ENCODE measurements at places on chromosomes 1 and 21.

DNA sequence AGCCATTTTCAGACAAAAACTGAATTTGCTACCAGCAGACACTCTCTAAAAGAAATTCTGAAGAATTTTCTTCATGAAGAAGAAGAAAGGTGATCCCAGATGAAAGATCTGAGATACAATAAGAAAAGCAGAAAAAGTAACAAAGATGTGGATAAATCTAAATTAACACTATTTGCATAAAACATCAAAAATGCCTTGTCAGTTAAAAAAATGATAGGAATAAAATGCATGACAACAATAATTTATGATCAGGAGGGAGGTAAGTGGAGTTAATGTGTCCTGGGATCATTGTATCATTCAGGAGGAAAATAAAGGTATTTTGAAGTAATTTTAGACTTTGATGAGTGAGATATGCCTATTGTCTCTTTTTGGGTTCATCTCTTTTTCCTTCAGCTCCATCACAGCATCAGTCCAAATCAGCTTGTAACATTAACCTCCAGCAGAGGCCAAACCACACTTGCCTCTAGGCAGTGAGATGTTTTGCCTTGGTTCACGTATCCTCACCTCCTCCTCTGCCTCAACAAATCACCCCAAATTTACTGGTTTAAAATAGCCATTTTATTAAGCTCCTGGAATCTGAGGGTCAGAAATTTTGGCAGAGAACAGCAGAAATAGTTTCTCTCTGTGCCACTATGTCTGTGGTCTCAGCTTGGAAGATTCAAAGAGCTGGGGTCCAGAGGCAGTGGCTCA, 76.9 kb upstream of the HIVEP3 start:
- no peak for DNase-seq

DNA sequence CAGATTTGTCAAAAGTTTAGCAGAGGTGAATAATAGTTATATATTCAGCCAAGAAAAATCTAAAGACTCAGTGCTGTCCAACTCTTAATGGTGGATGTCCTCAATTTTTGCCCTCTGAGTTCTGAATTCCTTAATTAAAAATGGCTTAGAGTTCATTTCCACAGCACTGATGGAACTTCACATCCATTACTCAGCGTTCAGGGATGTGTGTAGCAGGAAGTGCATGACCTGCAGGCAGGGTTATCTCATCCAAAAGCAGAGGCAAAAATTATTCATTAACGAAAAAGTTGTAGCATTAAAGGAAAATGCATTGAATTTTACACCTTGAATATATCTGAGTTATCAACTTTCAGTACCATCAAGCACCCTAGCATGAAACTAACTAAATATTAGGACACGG, 96.7 kb downstream of the ZP4 start:
- no peak for DNase-seq

- DNase-seq, result no peak
These were observed 135.5 kb downstream of the HIVEP3 start for GRCh38 chr1:41783189-41783639.

DNA sequence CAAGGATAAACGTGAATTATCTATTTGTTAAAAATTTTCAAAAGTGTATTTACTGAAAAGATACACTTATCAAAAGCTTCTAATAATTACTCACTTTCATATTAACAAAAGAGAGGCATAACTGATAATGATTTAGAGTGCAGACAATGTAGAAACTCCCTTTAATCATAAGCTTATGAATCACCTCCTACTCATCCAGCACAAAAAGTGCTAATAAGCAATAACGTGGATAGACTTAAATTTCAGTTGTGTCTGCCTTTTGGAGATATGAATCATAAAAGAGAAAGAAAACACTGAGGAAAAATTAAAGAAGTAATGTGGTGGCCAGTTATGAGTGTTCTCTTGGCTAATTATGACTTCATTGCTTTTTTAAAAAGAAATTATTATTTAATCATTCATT, 827.6 kb upstream of the B3GALT2 start:
- no peak for DNase-seq

DNA sequence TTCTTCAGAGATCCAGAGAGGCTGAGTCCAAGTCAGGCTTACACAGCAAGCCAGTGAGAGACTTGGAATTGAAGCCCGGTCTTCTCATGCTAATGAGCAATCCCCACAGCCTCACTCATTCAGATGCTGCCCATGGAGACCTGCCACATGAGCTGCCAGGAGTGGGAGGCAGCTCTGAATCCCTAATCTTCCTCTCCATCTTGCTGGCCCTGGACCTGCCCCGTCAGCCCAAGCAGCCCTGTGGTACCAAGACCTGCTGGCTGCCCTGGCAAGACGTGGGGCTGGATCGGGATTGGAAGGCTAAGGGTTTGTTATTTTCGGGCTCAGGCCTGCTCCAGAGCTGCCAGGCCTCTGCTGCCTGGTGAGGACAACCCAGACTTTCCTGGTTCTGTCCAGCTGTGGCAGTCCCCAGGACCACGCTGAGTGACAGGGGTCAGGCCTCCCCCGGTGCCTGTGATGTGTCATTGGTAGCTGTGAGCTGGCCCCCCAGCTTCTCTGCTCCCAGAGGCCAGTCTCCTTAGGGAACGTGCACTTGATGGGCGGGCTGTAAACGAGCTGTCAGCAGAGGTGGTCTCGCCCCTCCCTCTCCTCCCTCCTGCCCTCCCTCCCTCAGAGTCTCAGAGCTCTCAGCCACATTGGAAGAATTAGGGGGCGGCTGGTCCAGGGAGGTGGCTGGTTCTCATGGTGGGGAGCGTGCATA, 135.0 kb downstream of the FOXD2 start:
- no peak for DNase-seq

DNA sequence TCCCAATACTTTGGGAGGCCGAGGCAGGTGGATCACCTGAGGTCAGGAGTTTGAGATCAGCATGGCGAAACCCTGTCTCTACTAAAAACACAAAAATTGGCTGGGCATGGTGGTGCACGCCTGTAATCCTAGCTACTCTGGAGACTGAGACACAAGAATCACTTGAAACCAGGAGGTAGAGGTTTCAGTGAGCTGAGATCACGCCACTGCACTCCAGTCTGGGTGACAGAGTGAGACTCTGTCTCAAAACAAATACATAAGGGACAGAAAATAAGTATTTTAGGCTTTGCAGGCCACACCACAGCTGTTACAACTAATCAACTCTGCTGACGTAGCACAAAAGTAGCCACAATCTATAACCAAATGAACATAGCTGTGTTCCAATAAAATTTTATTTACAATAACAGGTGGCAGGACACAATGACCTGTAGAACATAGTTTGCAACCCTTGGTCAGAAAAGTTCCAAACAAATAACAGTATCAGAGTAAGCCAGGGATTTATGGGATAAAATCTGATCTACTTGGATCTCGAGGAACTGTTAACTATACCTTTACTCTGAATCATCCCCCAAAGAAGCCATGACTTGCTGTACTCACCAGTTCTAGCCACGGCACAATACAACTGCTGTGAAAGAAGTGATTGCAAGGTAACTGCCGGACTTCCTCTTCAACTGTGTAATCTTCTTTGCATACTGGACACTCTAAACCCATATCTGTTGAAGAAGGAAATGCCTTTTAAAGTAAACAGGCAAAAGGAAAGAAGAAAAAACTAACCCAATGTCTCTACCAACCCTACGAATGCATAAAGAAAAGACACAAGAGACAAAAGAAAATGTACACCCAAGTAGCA, 28.3 kb downstream of the CD160 start:
- DNase-seq, result no peak

DNA sequence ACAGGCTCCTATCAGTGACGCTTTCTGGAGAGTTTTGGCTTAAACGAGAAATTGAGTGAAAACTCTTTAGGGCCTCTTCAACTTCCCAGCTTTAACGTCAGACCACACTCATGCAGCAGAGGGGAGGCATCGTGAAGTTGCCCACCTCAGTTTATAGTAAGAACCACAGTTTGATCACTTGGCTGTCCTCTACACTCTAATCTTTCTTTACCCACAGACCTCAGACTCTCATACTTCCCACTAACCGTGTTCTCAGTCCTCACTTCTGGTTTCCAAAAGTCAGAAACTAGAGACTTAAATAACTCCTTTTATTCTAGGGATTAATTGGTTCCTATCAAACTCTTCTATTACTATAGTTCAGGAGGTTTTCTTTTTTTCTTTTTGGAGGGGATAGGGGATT, 302.2 kb downstream of the NTNG1 start:
- DNase-seq, result no peak

- no peak for DNase-seq
These were observed 107.7 kb upstream of the TMPRSS2 start for GRCh38 chr21:41615613-41616012.

- DNase-seq, result no peak
These were observed 38.3 kb upstream of the F3 start for GRCh38 chr1:94579876-94580294.

- DNase-seq, result no peak
These were observed 458.3 kb upstream of the BRINP3 start for GRCh38 chr1:190935925-190936324.

DNA sequence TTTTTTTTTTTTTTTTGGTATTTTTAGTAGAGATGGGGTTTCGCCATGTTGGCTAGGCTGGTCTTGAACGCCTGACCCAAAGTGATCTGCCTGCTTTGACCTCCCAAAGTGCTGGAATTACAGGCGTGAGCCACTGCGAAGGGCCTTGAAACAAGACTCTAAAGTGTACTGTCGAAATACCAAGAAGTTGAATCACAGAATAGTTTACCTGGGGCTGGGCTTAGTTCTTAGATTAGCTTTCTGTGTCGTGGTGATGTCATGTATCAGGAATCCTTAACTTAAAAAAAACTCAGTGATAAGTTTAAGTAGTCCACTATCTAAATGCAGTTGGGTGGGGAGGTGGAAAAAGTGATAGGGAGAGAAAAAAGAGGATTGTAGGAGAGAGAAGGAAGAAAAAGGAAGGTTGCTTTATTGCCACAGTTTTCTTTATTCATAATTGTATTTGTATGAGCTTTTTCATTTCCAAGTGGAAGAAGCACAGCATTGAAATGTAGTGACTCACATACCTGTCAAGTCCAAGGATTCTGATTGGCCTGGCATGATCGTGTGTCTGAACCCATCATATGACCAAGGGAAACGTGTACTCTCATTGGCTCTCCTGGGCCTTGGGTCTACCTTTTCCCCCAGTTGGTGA, 13.4 kb downstream of the ITSN1 start:
- no peak for DNase-seq

GRCh38 chr1:14479865-14480264, 118.6 kb upstream of the KAZN start:
- DNase-seq, result no peak

GRCh38 chr1:212487286-212487685, 54.6 kb downstream of the NENF start:
- no peak for DNase-seq

DNA sequence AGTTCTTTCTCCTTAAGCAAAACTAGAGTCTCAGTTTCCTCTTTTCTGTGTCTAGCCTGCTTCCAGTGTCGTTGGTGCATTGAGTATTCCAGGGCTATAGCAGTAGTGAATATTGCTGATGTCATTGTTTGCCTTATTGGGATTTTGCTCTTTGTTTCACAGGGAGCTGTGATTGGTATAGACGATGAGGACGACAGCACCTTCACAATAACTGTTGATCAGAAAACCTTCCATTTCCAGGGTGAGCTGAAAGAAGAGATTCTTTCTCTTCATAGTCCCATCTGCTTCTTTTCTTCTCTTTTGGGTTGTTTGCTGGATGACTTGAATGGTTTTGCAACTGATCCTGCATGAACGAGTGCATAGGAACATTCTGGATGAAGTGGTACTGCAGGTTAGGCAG, 52.4 kb downstream of the OSBPL9 start:
- no peak for DNase-seq

GRCh38 chr1:84089465-84089864, 54.6 kb upstream of the PRKACB start:
- no peak for DNase-seq

DNA sequence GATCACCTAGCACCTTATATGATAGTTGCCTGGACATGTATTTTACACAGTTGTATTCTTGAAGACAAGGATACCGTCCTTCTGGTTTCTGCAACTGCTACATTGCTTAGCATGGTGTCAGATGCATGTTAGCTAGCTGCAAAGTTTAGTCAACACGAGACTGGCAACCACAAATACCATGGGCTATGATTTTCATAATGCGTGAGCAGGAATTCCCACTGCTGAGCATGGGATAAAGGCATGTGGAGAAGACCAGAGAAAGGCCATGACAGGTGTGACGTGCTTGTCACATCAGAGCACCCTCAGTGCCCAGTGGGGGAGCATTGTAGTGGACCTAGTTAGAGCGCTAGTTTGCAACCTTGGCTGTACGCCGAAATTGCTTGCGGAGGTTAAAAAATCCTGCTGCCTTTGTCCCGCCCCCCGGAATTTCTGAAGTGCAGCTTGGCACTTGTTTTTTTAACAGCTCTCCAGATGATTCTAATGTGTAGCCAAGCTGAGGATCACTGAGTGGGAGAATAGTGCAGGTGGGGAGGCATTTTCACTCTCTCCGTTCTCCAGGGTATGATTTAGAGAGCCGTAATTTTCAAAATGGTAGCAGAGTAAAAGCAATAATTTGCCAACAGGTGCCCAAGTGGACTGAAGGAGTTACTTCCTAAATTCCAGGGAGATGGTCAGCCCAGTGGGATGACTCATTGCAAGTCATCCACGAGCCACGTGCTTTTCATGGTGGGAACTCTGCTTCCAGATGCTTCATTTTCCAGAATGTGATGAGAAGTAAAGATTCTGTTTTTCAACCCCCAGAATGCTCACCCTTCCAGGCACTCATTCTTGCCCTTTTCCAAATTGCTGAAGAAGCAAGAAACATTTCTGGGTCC, 81.0 kb downstream of the CNIH3 start:
- DNase-seq, result no peak

- no peak for DNase-seq
These were observed 27.0 kb upstream of the USH2A start for GRCh38 chr1:216450227-216450626.

GRCh38 chr21:44482581-44483287, 27.4 kb downstream of the LRRC3 start:
- no peak for DNase-seq

GRCh38 chr21:28256420-28256831, 736.3 kb downstream of the LTN1 start:
- DNase-seq, result no peak

DNA sequence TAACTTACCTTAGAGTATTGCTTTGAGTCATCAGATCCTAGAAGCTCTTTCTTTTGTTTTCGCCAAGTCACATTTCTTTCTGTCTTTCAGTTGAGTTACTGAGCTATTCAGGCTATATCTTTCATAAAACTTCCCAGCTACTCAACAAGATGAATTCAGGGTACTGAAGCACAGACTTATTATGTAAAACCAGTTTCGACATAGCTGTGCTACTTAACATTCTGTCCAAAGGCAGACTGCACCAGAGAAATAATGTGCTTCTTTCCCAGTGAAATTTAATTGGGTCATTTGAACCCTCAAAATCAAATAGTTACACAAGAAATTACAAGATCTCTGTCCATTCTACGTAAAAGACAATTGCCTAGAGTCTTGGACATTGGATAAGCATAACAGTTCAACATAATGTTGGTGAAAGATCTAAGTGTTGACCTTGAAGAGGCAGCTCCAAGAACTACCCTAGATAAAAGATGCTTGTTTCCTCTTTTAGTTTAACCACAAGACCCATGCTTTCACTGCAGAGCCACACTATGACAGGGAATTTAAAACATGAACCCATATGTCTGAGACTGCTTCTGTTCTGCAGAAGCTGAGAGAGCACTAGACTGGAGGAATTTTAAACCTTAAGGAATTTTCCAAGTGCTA, 163.2 kb downstream of the LRRC40 start:
- DNase-seq, result no peak

- no peak for DNase-seq
These were observed 8.2 kb upstream of the TARBP1 start for GRCh38 chr1:234486858-234487840.

GRCh38 chr1:36885540-36886357, 148.6 kb downstream of the GRIK3 start:
- DNase-seq, result no peak

Data from NCI-H1048 (cell line).